ENCODE measurements at places on chromosomes 1 and 21.

- no peak for DNase-seq
Observed at GRCh38 chr1:221138516-221138915, 259.3 kb downstream of the HLX start.

GRCh38 chr1:228438266-228438665 is 21.6 kb upstream of the TRIM17 start:
- no peak for DNase-seq

DNA sequence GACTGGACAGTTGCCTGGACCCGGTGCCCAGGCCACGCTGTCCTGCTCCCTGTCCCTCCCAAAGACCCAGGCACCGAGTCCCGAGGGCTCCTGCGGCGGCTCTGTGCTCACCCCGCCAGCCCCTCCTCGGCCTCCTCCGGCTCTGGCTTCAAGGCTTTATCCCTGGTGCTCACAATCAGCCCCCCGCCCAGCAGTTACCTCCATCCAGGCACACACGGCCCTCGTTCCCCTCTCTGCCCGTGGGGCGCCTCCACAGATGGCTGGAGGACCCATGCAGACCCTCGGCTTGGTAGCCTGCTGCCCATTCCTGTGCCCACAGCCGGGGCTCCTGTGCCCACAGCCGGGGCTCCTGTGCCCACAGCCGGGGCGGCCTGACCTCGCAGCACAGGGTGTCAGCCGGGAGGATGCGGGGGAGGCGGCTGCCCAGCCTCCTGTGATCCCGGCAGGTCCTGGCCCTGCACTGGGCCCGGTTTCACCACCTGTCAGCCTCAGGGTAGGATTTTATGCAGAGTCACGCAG is 52.3 kb upstream of the COL18A1 start:
- DNase-seq: no peak

DNA sequence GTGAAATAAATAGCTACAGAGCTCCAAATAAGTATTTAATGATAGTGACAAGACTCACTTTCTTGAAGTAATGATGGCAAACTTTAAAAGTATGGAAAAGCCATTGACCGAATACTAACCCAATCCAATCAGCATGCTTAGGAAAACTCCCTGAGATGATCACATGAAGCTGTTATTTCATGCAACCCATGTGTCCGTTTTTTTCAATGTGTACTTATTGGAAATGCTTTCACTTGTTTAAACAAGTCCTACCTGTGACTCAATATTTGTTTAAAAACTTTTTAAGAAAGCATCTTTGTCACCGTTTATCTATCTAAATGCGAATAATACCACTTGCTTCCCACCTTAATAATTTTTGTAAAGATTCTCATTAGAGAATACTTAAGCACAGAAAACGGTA is 185.8 kb downstream of the NRIP1 start:
- DNase-seq: no peak

DNA sequence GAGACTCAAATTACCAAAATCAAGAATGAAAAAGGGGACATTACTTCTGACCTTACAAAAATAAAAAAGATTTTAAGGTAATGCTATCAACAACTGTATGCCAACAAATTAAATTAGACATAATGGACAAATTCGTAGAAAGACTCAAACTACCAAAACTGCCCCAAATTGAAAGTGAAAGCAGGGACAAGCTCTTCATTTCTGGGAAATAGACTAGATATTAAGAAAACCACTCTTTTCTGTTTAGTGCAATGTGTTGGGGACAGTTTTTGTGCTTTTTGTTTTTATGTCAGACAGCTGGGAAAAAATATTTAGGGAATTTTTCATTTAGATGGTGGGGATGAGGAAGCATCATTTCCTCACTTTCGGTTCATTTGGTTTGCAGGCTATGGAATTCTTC is 4.9 kb upstream of the GBP1 start:
- no peak for DNase-seq

DNA sequence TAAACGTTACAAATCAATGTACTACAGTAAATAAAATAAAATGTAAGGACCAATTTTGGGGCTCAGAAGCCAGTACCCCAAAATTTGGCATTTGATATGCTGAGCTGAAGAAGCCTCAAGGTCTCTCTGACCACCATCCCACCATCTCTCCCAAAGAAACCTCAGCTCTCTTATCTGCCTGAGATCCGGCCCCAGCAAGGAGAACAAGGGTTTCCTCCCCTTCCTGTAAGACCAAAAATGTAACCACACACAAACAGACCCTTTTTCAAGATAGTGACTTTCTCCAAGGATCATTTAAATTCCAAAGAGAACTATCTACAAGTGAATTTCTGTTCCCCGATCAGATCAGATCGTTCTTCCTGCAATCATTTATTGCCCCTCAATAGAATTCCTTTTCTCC is 68.1 kb upstream of the SLC45A1 start:
- no peak for DNase-seq

DNA sequence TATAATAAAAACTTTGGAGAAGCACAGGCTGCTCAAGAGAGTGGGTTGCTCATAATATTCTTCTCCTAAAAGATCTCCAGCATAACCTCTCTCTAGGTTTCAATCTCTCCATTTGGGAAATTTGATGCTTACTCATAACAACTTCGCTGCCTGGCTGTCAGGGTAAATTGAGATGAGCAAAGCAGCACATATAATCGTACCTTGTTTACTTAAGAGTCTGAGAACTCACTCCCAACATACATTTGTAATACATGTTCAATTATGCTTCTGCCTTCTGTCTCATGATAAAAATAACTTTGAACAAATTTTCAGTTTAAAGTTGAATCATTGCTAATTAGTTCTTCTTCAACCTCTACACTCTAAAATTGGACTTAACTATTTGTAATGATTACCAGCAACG is 68.9 kb downstream of the DUSP10 start:
- no peak for DNase-seq

- DNase-seq: peak; percentile 17
Observed at GRCh38 chr1:214123061-214123784, 135.4 kb downstream of the PROX1 start.

- DNase-seq: no peak
Observed at GRCh38 chr1:178518894-178519293, 6.0 kb downstream of the TEX35 start.

DNA sequence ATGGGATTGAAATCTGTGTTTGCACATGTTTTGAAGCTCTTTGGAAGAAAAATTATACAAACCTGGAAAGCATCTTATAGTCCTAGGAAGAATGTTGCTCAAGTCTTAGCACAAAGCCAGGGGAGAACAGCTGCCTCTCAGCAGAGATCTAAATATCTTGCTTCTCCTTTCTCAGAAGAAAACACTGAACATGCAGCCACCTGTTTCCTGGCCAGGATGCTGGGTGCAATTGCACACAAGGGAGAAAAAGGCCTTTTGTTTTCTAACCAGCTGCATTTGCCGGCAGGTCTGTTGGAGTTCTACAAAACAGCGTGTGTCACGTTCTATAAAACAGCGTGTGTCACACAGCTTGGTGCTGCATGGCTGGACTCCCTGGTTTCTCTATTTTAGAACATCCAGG is 259.6 kb upstream of the PLD5 start:
- DNase-seq: no peak

GRCh38 chr1:82947278-82947677 is 1051.7 kb downstream of the TTLL7 start:
- DNase-seq: no peak

GRCh38 chr1:200971428-200971903 is 52.0 kb downstream of the KIF21B start:
- no peak for DNase-seq

DNA sequence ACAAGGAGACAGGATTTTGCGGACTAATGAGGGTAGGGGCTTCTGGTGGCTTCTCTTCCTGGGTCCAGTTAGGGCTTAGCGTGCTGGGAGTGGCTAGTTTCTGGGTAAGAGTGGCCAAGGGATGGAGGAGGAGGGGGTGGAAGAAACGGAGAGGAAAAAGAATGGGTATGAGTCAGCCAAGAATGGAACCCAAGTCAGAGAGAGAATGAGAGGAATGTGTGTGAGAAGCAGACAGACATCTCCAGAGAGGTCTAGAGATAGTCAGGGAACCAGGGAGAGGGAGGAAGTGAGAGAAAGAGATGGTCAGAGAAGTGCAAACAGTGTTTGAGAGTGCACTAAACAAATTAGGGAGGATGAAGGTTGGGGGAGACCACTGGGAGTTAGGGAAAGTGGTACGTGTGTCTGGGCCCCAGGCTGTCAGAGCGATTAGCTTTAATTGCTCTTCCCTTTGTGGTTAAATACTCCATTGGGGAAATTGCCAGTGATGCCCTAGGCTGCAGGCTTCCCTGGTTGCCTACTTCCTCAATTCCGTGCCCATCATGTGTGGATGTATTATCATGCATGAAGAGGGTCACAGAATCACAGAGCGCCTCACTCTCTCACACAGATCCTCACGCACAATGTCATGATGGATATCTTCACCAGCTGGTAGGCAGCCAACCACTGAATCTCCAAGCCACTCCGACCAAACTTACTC is 1.4 kb downstream of the PEA15 start:
- no peak for DNase-seq

DNA sequence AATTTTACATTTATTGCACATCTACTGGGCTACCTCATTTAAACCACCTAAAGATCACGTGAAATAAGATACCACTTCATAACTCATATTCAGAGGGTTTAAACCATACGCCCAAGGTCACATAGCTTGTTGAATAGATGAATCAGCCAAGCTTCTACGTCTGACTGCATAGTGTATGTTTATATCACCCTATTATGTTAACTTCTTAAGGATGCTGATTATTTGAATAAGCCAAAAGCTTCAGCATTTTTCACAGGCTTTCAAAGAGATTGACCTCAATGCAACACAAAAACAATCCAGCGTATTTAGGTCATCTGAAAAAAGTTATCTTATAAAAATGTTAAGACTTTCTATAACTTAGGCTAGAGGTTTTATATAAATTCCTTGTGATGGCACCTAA is 373.8 kb downstream of the TGFB2 start:
- DNase-seq: no peak

DNA sequence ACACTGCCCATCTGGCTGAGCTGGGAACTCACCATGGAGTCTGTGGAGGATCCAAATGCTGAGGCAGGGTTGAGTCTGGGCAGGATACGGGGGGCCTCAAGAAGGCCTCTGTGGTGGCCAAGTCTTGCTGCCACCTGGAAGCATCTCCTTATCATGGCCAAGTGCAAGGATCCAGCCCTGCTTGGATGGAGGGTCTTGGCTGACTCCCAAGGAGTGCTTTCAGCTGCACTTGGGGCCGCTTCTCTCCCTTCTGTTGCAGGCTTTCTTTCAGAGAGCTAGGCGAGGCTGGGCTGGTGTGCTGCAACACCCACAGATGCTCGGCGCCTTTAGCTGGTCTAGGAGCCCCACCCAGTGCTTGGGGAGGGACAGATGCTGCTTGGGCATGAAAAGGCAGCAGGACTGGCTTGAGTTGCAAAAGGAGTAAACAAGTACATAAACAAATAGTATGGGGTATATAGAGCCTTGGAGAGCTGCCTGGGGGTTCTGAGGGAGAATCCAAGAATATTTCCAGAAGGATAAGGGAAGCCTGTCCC is at the start of gene THEM5:
THEM5 (minus strand) TSS at position 302 of the 533 bp plus-strand sequence; CDS start at position 155, 147 bp downstream.
- no peak for DNase-seq

- peak; percentile 24 for DNase-seq
Observed at GRCh38 chr1:100358210-100358609, 5.9 kb downstream of the CDC14A start.

GRCh38 chr1:31781756-31782371 is 17.7 kb upstream of the ADGRB2 start:
- no peak for DNase-seq

DNA sequence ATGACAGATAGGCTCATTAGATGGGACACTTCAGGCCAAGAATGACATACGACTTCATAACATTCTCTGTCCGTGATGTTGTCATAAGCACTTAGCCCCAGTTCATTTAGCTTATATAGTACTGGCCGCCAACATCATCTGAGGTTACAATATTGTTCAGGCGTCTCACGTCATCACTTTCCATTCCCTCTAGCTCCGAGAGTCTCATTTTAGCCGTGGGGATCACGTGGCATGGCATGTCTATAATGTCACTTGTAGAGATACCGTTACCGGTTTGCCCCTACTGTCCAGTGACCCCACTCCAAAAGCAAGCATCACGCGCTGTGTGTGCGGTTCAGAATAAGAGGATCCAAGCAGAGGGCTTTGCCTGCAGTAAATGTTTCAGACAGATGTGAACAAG is 34.6 kb upstream of the HEATR1 start:
- no peak for DNase-seq

GRCh38 chr1:16922885-16923431 is 1.2 kb downstream of the CROCC start:
- no peak for DNase-seq

DNA sequence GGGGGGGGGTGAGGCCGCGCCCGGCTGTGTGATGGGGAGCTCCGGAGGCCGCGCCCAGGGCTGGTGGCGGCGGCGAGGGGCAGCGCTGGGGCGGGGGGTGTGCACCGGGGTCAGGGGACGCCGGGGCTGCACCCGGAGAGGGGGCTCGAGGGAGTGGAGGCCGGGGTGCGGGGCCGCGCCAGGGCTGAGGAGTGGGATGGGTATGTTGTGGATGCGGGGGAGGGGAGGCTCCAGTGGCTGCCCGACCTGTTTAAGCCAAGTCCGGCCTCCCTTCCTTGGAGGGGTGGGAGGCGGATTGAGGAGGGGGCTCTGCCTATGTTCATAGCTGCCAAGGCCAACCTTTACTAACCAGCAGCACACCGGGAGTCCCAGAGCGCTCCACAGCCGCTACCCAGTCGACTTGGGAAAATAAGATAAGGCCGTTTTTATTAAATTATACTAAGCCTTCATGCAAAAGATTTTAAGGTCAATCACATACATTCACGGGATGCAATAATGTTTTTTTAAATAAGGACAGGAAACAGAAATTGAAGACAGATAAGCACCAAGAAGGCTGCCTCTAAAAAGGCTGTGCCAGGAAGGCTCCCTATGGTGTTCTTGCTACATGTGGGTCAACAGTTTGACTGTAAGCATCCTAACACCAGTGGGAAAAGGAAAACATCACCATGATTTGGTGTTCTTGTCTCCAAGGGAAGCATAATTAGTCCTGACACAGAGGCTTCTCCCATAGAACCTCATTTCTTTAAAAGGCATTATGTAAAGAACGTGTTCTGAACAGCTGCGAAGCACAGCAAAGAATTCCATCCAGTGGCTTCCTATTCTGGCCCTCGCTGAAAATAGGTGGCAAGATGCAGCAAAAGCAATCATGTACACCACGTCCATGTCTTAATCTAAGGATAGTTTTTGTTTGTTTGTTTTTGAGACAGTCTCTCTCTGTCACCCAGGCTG is 626 bp upstream of the HLCS start:
- DNase-seq: no peak

- DNase-seq: no peak
Observed at GRCh38 chr1:226702318-226702956, 36.6 kb downstream of the ITPKB start.

DNA sequence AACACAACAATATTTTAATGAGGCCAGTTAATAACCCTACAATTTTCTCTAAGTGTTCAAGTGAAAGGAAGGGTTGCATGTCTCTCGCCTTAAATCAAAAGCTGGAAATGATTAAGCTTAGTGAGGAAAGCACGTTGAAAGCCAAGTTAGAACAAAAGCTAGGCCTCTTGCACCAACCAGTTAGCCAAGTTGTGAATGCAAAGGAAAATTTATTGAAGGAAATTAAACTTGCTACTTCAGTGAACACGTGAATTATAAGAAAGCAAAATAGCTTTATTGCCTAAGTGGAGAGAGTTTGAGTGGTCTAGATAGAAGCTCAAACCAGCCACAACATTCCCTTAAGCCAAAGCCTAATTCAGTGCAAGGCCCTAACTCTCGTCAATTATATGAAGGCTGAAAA is 135.6 kb downstream of the DUSP10 start:
- no peak for DNase-seq

- no peak for DNase-seq
Observed at GRCh38 chr21:34889320-34889675, 159.8 kb downstream of the RUNX1 start.

Measured in activated naive CD4-positive, alpha-beta T cell treated with anti-CD3 and anti-CD28 coated beads, Interleukin-2, amount 50 U/mL, for 16 hours (primary cell).